ENCODE measurements at places on chromosomes 2 and 18.

- no peak for DNase-seq
These were observed 10.7 kb upstream of the ADD2 start for GRCh38 chr2:70778676-70779075.

- peak; percentile 6 for DNase-seq
These were observed 55.7 kb downstream of the CCDC93 start for GRCh38 chr2:117958186-117958585.

DNA sequence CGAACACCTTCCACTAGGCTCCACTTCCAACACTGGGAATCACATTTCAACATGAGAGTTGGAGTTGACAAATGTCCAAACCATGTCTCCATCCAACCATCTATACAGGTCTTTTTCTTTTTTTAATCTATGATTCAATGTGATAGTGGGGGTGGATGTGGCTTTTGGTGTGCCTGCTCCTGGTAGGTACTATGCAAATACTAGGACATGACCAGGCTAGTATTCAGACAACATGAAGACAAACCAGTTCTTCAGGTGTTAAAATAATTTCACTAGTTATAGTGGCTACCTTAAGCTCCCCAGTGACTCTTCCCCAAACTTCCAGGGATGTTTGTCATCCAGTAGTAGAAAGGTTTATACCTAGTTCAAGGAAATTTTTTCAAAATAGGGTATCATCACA is 387.5 kb downstream of the CDH2 start:
- peak; percentile 72 for DNase-seq

DNA sequence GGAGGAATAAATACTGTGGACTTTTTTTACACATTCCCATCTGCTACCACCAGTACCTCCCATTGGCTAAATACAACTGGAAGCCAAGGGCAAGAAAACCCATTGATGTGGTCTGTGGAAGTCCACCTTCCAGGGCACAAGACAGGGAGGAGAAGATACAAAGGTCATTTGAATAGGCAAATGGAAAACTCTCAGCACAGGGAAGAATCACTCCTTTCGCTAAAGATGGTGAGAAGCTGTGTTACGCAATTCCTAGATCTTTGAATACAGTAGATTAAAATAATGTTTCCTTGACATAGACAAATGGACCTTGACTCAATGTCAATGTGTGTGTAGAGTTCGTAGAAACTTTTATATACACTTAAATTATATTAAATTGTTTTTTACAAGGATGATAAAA is 70.9 kb upstream of the ERBB4 start:
- no peak for DNase-seq

DNA sequence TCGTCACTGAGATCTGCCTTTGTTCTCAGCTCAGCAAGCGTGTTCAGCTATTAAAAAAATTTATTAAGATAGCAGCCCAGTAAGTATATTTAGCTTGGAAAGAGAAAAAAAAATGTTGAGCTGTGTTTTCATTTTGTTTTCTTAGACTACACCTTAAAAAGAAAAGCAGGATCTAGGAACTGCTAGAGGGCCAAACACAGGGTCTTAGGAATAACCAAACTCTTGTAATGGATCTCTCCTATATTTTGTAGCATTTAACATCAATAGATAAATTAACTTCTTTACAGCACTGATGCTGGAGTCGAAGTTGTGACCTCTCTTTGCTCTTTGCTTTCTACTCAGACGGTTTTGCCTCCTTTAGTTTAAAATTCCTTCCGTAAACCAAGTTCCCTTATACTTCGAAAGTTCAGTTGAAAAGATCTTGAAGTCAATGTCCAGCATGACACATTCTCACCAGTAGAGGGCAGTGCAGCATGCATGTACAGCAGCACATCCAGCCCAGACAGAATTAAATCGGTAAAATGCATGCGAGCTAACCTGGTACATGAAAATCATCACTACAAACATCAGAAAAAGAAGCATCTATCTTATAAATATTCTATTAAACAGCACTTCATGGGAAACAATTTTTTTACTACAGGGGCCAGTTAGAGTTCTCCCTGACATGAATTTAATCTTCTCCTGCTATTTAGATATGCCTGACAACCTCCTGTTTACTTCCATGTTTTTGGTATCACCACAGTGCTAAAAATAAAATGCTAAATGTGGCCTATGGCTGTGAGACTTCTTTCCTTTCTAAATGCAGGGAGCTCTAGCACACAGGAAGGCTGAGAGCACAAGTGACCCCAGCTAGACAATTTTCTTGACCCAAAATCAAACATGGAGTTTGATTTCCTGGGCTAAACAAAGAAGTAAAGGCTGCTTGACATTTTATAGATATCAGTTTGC is 48.2 kb upstream of the MAP3K20 start:
- DNase-seq, result peak; percentile 91

- no peak for DNase-seq
These were observed 33.3 kb upstream of the NRXN1 start for GRCh38 chr2:51065276-51065675.

DNA sequence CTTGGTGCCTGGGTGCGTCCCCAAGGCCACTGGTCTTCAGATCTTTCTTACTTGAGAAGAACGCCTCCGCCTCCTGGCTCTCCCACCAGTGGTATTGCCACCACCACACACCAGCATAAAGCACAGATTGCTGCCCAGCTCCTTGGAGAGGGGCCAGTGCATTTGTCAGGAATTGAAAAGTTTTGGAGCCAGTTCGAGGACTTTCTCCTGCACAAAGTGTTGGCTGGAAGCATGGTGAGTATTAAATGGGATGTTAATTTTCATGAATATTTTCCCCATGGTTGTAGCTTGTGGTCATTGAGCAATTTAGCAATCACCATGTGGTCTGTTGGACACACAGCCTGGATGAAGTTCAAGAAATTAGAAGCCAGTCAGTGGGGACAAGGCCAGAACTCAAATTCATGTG is 684.6 kb upstream of the FANCL start:
- DNase-seq, result no peak

All from DMS53 (cell line).